ENCODE measurements at places on chromosomes 3 and 15.

GRCh38 chr3:183218826-183219225 lies 34.2 kb upstream of the B3GNT5 start:
- DNase-seq, result no peak

DNA sequence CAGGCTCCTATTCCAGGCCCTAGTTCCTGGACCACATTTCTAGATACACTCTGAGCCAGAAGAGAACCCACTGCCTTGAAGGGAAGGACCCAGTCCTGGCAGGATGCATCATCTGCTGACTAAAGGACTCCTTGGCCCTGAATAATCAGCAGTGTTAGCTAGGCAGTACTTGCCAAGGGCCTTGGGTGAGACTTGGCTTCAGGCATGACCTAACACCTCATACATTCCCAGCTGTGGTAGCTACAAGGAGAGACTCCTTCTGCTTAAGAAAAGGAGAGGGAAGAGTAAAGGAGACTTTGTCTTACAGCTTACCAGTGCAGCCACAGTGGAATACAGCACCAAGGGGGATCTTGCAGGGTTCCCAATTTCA lies 26.4 kb downstream of the PEAK1 start:
- peak; percentile 19 for DNase-seq

- DNase-seq, result no peak
These were observed 19.4 kb upstream of the ATP8B4 start for GRCh38 chr15:50138391-50138790.

DNA sequence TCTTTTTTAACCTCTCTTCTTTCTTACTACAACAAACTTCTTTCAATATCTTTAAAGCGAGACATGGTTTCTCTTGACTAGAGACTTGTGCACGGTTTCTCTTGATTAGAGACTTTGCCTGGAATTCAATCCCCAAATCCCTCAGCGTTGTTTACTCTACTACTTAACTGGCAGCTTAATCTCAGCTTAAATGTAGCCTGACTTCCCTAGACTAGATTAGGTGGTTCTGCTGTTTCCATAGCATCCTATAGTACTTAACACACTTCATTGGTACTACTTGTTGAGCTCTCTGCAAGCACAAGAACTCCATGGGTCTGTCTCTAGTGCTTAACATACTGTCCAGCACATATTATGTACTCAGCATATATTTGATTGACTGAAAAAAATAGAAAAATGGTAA lies 168.2 kb upstream of the GPR149 start:
- no peak for DNase-seq

- peak; percentile 53 for DNase-seq
These were observed 44.5 kb downstream of the CCR1 start for GRCh38 chr3:46163556-46164041.

DNA sequence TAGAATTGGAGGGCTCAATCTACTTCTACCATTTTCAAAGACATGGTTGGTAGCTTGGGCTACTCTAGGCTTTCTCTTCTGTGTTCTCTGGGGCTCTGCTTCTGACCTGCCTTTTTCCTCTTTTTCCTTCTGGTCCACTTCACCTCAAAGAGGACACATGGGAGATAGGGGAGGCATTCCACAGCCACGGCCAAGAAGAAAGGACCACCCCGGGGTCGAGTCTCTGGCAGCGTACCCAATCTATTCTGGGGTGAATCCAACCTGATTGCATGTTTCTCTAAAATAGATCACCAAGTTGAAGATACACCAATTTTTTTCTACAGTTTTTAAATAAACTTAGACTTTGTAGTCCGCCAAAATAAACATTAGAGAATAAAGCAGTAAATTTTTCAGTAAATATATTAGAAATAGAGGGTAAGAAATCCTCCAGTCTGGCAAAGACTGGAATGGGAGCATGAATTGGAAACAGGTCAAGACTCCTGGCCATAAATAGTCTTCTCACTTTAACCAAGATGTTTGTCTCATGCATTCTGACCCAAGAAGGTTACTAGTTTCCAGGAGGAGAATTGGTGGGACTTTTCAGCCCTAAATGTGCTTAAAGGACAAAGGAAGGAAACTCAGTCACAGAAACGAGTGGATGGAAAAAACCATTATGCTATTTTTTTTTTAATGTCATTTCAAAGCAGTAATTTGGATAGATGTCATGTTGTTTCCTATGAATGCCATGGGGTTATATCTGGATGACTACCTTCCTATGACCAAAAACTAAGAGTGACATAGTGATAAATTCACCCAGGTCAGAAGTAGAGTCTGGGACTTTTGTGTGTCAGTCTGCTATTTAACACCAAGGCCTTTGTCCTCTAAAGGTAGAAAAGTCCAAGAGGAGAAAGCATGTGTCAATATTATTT lies 71.3 kb upstream of the PHLDB2 start:
- no peak for DNase-seq

- DNase-seq, result no peak
These were observed 107.6 kb upstream of the BFSP2 start for GRCh38 chr3:133292296-133292695.

DNA sequence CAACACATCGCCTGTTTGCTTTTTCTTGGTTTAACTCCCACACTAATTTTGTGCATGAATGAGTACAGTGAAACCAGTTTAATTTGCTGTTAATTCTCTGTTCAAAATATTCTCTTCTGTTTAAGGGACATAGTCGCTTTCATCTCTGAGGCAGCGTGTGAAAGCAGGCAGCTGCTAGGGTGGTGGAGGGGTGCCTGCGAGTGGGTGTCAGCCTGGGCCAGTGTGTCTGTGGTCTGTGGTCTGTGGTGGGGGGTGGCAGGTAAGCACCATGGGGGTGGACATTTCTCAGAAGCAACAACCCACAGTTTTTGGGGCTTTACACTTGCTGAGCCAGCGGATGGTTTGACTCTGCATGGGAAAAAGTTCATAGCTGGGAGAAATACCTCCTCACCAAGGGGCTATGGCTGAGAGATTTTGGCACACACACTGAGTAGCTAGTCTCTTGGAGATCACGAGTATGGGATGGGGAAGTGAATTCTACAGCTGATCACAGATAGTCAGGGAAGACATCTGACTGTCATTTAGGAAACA lies 109.2 kb downstream of the EPHB1 start:
- DNase-seq, result no peak

- no peak for DNase-seq
These were observed 123.0 kb downstream of the PTPRG start for GRCh38 chr3:61684386-61684785.

DNA sequence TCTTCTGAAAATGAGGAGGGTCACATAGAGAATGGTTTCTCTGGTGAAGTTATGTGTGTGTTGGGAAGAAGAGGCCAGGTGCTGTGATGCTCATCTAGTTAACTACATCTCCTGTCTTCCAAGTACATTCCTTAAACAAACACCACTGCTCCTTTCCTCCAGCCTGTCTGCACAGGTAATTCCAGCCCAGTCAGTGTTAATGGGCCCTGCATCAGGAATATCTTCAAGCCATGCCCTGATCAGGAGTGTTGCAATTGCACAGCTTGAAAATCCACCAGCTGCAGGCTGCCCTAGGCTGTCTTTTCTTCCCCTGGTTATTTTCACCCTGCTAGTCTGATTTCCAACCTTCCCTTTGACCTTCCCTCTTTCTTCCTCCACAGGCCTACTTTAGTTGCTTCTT lies 41.9 kb upstream of the LMOD3 start:
- no peak for DNase-seq

- DNase-seq, result peak; percentile 26
These were observed 21.6 kb upstream of the PSTPIP1 start for GRCh38 chr15:76973362-76973743.

GRCh38 chr3:157529751-157530150 lies 26.5 kb upstream of the VEPH1 start:
- DNase-seq, result no peak

- DNase-seq, result no peak
These were observed 192.7 kb upstream of the CTDSPL start for GRCh38 chr3:37668818-37669610.

GRCh38 chr3:78871048-78871447 lies 896.8 kb downstream of the ROBO1 start:
- DNase-seq, result peak; percentile 14

DNA sequence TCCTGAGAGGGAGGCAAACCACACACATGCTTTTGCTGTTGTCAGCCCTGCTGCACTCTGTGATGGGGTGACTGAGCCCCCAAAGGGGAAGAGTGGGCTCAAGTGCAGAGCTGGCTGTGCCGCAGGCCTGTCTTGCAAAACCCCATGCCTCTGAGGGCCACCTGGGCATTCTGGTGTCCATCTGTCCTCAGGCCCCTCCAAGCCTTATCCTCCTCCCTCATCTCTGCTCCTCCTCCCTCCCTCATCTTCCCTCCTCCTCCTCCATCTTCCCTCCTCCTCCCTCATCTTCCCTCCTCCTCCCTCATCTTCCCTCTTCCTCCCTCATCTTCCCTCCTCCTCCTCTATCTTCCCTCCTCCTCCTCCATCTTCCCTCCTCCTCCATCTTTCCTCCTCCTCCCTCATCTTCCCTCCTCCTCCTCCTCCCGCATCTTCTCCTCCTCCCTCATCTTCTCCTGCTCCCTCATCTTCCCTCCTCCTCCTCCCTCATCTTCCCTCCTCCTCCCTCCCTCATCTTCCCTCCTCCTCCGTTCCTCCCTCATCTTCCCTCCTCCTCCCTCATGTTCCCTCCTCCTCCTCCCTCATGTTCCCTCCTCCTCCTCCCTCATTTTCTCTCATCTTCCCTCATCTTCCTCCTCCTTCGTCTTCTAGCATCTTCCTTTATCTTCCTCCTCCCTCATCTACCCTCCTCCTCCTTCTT lies 40.6 kb downstream of the CHDH start:
- DNase-seq, result no peak

DNA sequence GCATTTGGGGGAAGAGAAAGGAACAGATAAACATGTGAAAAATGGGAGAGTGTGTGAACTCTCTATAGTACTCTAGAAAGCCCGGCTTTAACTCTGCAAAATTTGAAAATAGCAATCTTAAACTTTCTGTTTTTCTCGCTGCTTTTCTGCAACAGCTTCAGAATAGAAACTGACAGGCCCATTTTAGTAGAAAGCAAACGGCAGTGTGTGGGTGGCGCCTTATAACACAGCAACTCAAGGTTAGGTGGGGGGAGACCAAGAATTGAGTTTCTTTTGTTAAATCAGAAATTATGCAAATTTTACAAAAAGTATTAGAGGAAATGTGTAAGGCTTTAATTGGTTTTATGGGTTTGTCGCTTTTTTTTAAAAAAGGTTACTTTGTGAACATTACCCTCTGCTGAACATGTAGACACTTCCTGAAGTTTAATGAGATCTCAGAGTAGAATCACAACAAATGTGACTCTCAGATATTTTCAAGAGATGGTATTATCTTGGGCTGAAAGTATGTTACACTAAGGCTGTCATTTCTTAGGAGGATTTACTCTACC lies 107.0 kb downstream of the PTPRG start:
- DNase-seq, result no peak

DNA sequence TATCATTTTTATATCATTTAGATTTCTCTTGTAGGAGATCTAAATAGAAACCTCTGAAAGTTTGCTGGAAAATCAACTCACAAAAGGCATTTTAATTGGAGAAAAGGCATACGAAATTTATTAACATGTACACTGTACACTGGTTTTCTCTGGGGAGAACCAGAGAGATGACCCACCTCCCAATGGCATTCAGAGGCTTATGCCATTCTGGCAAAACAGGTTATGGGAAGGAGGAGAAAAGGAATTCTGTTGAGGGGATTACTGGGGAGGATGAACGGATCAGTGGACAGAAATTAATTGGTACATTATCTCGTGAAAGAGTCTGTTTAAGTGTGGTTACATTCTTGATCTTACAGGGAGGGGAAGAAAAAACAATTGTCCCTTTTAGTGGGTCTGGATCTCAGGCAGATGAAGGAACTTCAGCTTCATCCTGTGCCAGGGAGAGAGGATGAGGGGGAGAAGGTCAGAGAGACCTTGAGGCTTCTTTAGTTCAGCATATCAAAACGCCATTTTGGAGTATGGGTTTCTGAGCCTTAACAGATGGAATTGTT lies 16.5 kb downstream of the RAB11A start:
- DNase-seq, result no peak

GRCh38 chr3:126306397-126306796 lies 50.8 kb downstream of the KLF15 start:
- DNase-seq, result no peak

DNA sequence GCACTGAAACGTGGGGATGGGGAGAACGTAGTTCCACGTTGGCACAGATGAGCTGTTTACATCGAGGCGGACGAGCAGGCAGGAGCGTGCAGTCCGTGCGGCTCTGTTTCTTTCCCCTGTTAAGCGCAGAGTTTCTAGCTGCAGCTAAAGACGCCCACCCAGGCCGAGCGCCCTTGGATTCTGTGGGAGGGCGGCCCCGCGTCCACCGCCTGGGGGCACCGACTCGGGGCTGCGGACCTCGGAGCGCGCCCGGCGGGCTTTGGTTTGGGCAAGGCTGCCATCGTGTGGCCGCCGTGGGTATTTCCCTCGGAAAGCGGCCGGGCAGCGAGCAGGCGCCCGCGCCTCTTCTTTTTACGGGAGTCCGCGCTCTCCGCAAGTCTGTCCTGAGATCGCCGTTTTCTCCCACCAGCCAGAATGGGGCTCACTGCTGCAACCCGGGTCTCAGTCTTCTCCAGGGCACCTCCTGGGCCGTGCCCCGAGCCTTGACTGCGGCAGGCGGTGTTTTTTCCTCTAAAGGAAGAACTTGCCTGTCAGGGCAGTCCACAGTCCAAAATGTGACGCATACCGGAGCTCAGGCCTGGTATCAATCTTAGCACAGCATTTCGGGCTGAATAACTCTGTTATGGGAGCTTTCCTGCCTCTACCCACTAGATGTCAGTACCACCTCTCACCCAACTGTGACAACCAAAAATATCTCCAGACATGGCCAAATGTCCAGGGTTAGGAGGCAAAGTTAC lies 219.9 kb upstream of the IGF1R start:
- peak; percentile 27 for DNase-seq

DNA sequence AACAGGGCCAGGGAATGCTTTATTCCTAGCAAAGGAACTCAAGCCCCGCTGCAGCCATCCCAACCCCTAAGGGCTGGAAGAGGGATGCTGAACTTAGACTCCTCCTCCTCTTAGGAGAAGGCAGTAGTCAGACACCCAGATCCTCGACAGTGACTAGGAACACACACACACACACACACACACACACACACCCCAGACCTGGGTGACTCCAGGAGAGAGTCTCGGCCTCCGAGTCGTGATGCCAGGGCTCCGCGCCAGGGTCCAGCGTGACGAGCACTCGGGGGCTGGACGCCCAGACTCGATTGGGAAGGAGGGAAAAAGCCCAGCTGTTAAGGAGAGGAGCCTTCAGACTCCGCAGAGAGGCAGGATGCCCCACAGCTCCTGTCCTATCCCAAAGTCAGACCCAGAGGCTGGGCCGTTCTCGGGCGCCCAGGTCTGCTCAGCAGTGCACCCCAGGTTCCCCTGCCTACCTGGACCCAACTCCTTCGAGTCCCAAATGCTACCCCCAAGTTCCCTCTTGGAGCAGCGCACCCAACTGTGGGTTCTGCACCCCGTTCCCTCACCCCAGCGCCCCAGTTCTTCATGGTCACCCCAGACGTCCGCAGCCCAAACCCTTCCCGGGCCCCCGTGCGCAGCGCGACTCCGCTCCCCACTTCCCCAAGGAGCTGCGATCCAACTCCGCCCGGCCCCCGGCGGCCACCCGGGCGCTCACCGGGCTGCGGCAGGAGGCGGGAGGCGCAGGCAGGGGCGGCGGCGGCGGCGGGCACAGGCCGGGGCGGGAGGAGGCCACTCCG lies 421 bp downstream of the BMF start:
- DNase-seq, result peak; percentile 20

GRCh38 chr3:126370055-126370454 lies 12.8 kb upstream of the KLF15 start:
- no peak for DNase-seq

- no peak for DNase-seq
These were observed 116.3 kb downstream of the CORO2B start for GRCh38 chr15:68695061-68695595.

GRCh38 chr3:104805042-104805441 lies 561.7 kb upstream of the ALCAM start:
- no peak for DNase-seq
